ENCODE measurements at places on chromosomes 3 and 15.

- no peak for DNase-seq
These were observed 42.4 kb upstream of the CMC1 start for GRCh38 chr3:28198974-28199373.

DNA sequence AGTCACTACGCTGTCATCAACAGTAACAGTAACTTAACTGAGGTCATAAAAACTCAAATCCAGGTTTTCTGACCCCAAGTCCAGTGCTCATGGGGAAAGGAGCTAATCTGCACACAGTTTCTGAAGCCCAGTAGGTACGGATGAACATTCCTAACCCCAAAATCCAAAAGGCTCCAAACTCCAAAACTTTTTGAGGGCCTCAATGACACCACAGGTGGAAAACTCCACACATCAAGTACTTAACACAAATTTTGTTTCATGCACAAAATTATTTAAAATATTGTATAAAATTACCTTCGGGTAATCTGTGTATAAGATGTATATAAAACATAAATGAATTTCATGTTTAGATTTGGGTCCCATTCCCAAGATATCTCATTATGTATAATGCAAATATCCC is 10.5 kb downstream of the MRPL46 start:
- no peak for DNase-seq

DNA sequence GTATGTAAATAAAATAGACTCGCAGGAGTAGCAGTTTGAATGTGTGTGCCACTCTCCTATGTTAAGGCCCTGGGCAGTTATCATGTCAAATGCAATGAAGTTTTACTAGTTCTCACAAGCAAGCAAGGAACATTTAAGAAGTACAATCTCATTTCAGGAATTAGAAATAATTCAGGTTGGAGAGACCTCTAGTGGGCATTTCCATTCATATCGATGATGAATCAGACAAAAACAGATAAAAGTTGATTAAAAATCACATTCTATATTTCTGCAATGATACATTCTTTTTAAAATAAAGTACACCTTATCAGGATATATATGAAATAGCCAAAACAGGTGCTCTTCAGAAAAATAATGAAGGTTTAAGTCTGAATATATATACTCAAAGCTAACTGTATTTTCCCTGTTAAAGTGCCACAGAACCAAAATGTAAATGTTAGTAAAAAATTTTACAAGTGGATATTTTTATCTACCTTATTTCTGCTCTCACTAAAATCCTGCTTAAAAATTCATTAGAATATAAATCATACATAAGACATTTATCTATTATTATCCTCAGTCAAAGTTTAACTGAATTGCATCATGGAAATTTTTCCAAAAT is 492.4 kb upstream of the FRG2C start:
- DNase-seq = no peak

GRCh38 chr3:134880431-134880830 is 85.4 kb downstream of the EPHB1 start:
- DNase-seq = no peak

Measured in stimulated activated CD4-positive, alpha-beta T cell treated with anti-CD3 and anti-CD28 coated beads, TNF-alpha, amount 100 ng/mL, for 1 hour (primary cell).